ENCODE measurements at places on chromosomes 2 and 18. TPM values are rescaled to one million over a fixed set of nuclear protein-coding genes. Genes with fewer than 3 reads are reported as not detected.

GRCh38 chr2:144111437-144111836 lies 408.5 kb downstream of the ZEB2 start:
- DNase-seq: no peak

DNA sequence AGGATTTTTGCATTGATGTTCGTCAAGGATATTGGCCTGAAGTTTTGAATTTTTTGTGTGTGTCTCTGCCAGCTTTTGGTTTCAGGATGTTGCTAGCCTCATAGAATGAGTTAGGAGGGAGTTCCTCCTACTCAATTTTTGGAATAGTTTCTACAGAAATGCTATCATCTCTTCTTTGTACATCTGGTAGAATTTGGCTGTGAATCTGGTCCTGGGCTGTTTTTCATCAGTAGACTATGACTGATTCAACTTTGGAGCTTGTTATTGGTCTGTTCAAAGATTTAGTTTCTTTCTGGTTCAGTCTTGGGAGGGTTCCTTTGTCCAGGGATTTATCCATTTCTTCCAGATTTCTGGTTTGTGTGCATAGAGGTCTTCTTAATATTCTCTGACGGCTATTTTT lies 166.7 kb downstream of the ST6GAL2 start:
- no peak for DNase-seq

- no peak for DNase-seq
Measured at GRCh38 chr2:152430876-152431275, 95.9 kb downstream of the FMNL2 start.

Gene RGPD4
- total RNA-seq: not detected

Gene VAMP8
- 10.0 TPM for total RNA-seq

Gene ANKRD23
- total RNA-seq: 4.0 TPM
